Breast epithelium (tissue), 4 donors: ENCODE measurements at places on chromosomes 11 and 22. TPM values are rescaled to one million over a fixed set of nuclear protein-coding genes. Genes with fewer than 3 reads are reported as not detected.

Gene TCP11L1
- 29.0 TPM for total RNA-seq

Gene OR52E8
- not detected for total RNA-seq

Gene LARGE1
- total RNA-seq: 23.6 TPM

Gene ANO1
- 53.7 TPM for total RNA-seq

Gene DDX17
- total RNA-seq: 961 TPM

Gene VSIG10L2
- total RNA-seq: not detected

- no peak for DNase-seq
These were observed 537.1 kb upstream of the ANO3 start for GRCh38 chr11:25794804-25795203.

DNA sequence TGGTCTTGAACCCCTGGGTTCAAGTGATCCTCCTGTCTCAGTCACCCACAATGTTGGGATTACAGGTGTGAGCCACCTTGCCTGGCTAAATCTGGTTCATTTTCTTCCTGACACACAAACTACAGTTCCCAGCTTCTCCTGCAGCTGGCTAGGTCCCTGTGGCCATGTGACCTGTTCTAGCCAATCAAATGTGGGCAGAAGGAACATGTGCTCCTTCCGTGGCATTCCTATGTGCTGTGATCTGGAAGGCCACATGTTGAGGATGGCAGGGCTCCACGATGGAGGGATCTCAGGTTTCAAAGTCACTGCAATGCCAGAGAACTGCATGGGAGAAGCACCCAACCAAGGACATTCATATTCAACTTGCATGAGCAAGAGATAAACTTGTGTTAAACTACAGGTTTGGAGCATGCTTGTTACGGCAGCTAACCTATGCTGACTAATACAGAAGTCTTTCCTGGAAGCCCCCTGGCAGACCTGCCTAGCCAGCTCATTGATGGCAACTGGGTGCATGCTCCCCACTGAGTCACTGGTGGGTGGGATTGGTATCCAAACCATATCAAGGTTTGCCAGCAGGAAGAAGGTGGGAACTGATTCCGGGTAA is 86.0 kb downstream of the RPS6KA4 start:
- no peak for DNase-seq

DNA sequence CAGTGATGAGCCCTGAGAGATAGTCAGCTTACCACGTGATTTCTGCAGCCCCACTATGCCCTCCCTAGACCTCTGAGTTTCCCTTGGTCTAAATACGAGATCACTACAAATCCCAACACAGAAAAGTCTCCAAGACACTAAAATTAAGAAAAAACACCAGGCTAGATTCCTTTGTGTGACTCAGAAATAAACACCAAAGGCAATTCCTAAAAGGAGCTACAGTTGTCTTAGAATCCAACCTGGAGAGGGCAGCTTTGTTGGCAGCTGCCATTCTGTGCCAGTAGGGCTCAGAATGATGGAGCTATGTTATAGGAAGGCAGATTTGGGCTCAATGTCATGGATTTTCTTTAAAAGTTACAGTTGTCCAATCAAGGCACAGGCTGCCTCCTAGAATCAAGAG is 37.1 kb upstream of the HMGXB4 start:
- DNase-seq: no peak

- no peak for DNase-seq
These were observed 42.0 kb upstream of the CARD18 start for GRCh38 chr11:105181521-105181920.

DNA sequence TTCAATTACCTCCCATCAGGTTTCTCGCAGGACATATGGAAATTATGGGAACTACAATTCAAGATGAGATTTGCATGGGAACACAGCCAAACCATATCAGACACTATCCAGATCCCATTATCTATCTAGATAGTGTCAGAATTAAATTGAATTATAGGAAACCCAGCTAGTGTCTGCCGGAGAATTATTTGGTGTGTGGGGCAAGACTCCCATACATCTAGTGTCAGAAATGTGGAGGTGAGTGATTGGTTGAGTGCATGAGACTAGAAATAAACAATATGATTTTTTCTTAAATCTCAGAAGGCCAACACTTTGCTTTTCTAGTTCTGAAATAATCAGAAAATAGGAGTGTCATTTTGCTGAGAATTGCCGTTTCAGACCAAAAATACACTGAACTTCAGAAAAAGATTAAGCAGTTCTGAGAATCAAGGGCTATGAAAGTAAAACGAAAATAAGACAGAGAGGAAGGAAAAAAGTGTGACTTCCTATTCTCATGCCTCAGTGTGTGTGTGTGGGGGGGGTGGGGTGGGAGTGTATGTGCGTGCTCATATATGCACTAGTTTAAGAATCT is 21.3 kb downstream of the CASP12 start:
- no peak for DNase-seq

DNA sequence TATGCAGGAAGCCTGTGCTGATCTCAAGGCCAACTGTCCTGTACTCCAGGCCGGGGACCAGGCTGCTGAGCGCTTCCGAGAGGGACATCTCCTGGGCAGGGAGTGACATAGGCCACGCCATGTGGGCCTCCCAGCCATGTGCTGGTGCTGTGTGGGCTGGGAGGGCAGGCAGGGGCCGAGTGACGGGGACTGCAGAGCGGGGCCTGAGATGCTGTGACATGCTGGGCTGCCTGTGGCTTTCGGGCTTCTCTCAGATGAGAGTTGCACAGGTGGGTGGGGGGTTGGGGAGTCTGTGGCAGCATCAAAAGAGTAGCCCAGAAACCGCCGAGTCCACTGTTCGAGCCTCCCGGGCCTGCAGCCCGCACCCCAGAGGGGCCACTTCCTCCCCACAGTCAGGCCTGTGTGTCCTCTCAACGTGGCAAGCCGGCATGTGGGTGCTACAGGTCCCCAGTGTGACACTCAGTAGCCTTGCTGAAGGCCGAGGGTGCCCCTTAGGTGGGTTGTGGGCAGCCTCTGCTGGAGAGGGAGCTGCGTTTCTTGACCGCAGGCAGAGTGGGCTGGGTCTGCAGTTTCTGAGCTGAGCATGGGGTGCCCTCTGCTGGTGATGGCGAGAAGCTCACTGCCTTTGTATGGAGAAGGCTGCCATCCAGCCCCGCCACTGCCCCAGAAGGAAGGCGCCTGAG is 101.2 kb downstream of the BCR start:
- peak; percentile 87 for DNase-seq

- no peak for DNase-seq
These were observed 3.5 kb upstream of the OR56A3 start for GRCh38 chr11:5938603-5938965.

- DNase-seq: peak; percentile 68
These were observed 824 bp upstream of the CBX6 start for GRCh38 chr22:38872831-38873248.

DNA sequence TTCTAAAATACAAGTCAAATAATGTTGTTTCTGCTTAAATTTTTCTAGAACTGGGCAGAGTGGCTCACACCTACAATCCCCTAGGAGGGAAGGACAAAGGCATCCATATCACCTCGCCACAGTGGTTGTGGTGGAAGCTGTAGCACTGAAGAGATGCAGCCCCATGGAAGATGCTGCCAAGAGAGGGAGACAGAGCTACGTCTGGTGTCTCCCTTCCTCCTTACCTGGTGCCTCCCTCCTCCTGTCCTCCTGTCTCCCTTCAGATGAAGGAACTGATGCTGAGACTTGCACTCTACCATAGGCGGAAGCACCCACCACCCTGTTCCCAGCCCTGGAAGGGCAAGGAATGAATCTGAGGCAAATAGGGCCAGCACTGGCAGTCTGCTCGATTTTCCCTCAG is 22.3 kb downstream of the MMP27 start:
- no peak for DNase-seq

GRCh38 chr22:33455036-33455435 is 396.9 kb upstream of the SYN3 start:
- DNase-seq: no peak

DNA sequence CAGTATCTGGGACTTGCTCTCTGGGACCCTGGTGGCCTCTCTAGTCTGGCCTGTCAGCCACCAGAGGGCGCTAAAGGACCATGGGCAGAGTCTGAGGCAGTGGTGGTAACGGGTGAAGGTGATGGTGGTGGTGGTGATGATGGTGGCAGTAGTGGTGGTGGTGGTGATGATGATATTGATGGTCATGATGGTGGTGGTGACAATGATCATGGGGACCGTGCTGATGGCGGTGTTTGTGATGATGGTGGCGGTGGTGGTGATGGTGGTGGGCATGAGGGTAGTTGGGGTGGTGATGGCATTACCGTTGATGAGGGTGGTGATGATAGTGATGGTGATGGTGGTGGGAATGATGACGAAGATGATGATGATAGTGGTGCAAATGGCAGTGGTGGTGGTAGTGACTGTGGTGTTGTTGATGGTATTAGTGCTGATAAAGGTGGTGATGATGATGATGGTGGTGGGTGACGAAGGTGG is 16.0 kb downstream of the TRPM5 start:
- peak; percentile 75 for DNase-seq

DNA sequence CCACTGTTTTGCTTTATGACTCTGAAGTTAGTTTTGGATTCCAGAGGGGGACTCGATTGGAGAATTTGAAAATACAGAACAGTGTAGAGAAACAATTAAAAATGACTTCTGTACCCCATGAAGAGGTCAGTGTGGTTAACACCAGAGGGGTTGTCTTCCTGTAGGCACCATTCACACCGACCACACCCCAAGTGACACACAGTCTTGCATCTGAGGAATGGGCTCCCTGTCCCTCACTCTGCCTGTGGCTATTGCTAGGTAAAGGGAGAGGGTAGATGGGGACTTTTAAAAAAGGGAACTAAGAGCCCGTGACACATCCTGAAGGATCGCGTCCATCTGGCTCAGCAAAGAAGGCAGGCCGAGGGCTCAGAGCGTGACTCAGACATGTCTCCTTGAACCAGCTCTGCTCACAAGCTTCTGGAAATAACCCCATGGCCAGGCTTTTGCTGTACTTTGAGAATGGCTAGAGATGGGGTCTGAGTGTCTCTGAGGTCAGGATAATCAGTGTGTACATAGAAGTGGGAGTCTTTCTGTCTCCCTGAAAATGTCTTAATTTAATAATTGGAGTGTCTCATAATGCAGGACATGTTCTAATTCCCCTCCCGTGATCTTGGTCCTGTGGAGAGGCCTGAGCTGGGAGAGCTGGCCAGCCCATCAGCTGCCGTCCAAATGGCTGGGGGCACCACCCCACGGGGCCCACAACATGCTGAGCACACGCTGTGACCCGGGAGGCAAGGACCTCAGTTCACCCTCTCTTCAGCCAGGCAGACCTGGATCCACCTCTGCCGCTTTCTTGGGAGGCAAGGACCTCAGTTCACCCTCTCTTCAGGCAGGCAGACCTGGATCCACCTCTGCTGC is 39.3 kb downstream of the SGSM1 start:
- no peak for DNase-seq

- DNase-seq: no peak
These were observed at the start of gene MYRF for GRCh38 chr11:61752117-61752924. MYRF (plus strand) TSS chr11:61752636; CDS start chr11:61752745, 109 bp downstream.

- DNase-seq: no peak
These were observed 79.5 kb downstream of the BARX2 start for GRCh38 chr11:129455101-129455500.

DNA sequence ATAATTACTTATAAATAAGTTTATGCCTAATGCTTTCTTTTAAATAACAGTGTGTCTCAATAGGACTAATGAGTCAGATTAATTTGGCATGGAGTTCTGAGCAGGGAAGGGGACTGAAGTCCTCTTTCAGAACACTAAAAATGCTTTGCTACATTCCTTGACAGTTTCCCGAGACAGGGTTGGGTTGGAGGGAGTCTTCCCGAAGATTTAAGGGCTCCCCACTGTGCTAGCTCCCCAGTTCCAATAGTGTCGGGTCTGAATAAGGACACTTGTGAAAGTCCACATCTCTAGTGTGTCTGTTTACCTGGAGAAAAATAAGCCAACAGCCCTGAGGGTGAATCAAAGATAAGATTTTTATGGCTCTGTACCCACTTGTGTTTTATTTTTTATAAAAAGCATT is 41.8 kb upstream of the HSD17B12 start:
- no peak for DNase-seq

- no peak for DNase-seq
These were observed 472.3 kb downstream of the MN1 start for GRCh38 chr22:27329131-27329850.

DNA sequence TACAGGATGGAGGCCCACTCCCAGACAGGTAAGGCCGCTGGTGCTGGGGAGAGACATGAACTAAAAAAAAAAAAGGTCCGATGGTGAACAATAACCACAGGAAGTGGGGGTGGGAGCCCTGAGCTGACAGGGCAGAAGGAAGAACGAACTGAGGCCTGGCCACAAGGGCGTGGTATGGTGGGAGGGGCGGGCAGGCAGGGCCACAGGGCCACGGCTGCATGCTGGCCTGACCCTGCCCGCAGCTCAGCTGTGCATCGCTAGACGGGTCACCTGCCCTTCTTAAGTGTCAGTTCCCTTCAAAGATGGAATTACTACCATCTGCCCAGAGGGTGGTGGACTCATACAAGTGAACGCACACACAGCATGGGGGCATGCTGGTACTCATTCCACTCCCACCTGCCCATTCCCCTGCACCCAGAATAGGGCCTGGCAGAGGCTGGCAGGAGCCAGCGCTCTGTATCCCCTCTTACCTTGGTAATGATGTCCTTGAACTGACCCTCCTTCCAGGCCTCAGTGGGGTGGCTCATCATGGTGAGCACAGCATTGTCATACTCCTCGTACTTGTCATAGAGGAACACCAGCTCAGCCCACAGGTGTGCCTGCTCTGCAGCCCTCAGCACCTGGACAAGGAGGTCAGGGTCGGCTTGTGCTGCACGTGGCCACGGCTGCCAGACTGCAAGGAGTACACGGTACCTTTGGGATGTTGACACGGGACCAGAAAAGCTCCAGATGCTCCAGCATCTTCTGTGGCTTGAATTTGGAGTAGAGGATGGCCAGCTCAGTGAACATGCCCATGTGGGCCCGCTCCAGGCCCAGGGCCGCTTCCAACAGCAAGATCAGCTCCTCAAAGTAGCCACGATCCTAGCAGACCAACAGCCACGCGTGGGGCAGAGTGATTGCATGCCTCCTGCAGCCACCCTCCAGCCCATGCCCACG is 17.5 kb upstream of the SLC25A1 start:
- no peak for DNase-seq

- no peak for DNase-seq
These were observed 88.5 kb upstream of the FIBIN start for GRCh38 chr11:26905368-26905767.

DNA sequence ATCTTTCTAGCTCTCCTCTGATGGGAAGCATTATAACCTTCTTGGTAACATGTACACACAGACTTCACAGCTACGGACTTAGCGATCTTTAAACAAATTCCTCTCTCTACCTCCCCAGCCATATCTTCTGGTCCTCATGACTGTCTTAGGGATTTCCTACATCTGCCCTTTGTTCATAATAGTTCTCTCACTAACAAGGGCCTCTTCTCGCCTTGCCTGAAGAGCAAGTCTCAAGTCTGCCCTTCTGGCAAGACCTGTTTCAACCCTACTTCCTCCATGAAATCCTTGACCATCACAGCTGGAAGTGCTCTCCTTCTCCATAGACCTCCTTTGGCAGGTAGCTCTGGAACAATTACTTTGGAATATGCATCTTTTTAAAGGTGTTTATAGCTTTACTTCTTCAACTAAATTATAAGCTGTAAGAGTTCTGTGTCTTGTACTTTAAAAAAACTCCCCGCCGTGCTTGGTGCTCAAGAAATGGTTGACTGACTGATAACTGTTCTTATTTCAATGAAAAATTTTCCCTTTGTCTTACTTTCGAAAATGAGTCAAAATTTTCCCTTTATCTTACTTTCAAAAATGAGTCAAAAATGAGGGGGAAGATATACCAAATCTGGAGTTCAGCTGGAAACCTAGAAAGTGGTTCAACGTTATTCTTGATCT is 34.7 kb downstream of the SNX19 start:
- DNase-seq: no peak

GRCh38 chr11:88655196-88655595 is 317.7 kb upstream of the CTSC start:
- no peak for DNase-seq

- DNase-seq: no peak
These were observed 327.1 kb upstream of the MTNR1B start for GRCh38 chr11:92642177-92642931.

- no peak for DNase-seq
These were observed 74.9 kb upstream of the KCNA4 start for GRCh38 chr11:30091737-30092136.
